ENCODE measurements at places on chromosomes 3 and 15.
A peak's percentile ranks its signal among the peaks of the same experiment; 100 is the strongest.

- DNase-seq = no peak
These were observed 411.1 kb upstream of the RGMA start for GRCh38 chr15:93500155-93500554.

GRCh38 chr15:39468828-39469227 is 112.1 kb upstream of the THBS1 start:
- no peak for DNase-seq

DNA sequence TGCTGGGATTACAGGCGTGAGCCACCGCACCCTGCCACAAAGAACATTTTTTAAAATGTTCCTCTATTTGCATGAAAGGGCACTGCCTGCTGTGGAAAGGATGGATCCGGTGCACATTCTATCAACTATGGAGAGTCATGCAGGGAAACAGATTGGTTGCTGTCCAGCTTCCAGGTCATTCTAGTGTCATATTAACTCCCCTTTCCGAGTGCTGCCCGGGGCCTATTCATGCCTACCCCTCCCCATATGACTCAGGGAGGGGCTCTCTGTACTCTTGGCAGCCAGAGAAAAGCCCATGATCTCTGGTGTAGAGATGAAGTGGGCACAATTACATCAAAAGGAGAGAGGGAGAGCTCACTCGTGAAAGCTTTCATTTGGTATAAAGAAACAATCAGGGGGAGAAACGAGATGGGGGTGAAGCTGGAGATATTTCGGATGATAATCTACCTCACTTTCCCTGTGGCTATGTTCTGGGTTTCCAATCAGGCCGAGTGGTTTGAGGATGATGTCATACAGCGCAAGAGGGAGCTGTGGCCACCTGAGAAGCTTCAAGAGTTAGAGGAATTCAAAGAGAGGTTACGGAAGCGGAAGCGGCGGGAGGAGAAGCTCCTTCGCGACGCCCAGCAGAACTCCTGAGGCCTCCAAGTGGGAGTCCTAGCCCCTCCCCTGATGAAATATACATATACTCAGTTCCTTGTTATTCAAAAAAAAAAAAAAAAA is 16.1 kb upstream of the AHSG start:
- no peak for DNase-seq

- DNase-seq = no peak
These were observed 6.9 kb upstream of the PCSK6 start for GRCh38 chr15:101496198-101496986.

DNA sequence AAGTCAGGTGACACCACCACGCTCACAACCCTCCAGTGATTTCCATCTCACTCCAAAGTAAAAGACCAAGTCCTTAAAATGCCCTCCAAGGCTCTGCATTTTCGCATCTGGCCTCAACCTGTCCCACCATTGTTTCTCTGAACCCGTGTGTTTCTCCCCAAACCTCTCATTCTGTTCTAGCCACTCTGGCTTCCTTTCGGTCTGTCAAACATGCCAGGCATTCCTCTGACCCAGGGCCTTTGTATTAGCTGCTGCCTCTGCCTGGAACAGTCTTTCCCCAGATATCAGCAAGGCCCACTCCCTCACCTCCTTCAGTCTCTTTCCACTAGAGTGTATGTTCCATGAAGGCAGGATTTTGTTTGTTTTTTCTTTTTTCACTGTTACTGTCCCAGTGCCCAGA is 16.0 kb downstream of the MAP2K5 start:
- no peak for DNase-seq

- DNase-seq = no peak
These were observed 1037.9 kb downstream of the ROBO1 start for GRCh38 chr3:78729946-78730345.

DNA sequence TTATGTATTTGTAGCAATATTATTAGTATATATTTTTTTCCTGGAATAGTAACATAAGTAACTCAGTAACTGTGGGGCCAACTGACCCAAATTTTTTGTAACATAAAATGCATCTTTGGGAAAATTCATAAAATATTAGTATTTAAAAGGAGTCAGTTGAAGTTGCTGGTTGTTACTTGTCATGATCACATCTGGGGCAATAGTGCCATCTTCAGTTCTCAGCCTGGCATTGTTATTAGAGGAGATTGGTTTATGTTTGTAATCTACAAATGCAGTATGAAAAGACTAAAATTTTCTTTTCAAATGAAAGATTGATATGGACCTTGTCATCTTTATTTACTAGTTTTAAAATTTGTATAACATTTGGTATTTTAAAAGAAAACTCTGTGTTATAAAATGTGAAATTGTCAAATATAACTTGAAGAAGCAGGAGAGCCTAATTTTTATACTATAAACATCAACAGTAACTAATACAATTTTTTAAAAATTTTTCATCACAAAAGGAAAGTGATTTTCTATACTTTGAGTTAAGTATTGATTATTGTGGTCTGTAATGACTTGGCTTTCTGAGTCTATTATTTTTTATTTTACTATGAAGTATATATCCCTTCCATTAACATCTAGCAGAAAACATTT is 38.8 kb upstream of the MLF1 start:
- no peak for DNase-seq

- no peak for DNase-seq
These were observed 108.8 kb upstream of the SLC25A36 start for GRCh38 chr3:140832883-140833282.

DNA sequence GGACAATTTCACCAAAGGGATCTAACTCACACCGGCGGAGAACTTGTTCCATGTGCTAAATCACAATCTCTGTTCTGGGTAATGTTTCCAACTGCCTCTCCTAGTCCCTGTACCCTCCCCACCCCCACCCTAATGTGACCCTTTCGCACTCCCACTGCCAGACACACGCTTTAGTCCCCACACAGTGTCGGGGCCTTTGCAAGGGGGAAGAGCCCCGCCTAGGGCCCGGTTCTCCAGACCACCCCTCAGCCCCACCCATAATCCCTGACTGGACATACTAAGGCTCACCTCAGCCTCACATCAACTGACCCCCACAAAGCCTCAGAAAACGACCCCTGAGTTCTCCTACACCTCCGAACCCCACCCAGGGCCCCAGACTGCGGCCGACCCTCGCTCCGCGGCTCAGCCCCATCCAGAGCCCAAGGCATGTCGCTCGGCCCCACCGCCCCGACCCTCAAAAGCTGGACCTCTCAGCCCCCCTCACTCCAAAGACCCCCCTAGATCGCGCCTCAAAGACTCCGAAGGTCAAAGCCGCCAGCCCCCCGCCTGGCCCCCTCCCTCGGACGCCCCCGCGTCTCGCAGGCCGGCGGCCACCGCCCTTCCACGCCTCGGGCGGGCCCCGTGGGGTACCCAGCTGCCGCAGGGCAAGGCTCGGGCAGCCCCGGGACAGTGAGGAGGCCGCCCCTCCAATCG is 72.0 kb upstream of the MAP4 start:
- DNase-seq = no peak

- no peak for DNase-seq
These were observed 131.4 kb downstream of the ROBO1 start for GRCh38 chr3:79636372-79636771.

GRCh38 chr3:187765342-187765741 is 20.1 kb upstream of the BCL6 start:
- DNase-seq = no peak

DNA sequence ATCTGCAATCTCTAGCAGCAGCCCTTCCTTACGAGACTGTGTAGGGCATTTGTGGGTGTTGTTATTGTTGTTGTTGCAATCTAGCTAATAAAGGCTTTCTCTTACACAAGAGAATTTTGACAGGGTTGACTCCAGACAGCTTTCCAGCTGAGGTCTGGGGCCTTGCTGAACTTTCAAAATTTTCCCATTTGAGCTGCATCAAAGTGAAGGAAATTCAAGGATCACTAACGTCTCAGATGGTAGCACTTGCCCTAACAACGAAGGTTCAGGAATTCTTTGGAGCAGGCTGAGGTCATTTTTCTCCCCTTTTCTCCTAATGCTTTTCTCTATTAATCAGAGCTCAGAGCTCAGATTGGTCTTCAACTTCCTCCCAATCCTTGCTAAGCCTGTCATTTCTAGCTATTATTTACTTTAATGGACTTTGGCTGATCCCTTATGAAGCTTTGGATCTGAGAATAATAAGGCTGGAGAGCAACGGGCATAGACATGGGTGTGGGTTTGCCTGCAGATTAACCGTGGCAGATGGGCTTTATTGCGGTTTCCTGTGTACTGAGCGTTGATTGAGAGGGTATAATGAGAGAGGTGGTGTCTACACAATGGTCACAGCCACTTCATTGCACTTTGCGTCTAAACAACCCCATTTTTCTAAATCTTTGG is 614.0 kb upstream of the AGTR1 start:
- DNase-seq = no peak

GRCh38 chr3:64460877-64461276 is 226.9 kb downstream of the ADAMTS9 start:
- DNase-seq = no peak

DNA sequence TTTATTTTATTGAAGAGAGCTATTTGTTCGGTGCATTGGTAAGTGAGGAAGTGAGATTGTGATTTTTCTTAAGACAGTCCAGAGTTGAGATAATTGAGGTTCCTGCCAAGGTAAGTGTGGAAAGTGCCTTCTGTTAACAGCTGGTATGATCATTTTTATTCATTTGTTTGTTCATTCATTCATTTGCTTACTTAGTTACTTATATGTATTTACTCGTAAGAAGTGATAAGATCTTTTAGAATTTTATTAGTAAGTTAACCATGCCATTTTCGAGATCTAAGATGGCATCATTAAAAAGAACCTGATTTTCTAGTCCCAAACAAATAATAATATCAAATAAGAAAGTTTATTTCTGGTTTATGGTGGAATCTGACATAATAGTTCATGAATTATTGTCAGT is 150.0 kb downstream of the GHSR start:
- no peak for DNase-seq

DNA sequence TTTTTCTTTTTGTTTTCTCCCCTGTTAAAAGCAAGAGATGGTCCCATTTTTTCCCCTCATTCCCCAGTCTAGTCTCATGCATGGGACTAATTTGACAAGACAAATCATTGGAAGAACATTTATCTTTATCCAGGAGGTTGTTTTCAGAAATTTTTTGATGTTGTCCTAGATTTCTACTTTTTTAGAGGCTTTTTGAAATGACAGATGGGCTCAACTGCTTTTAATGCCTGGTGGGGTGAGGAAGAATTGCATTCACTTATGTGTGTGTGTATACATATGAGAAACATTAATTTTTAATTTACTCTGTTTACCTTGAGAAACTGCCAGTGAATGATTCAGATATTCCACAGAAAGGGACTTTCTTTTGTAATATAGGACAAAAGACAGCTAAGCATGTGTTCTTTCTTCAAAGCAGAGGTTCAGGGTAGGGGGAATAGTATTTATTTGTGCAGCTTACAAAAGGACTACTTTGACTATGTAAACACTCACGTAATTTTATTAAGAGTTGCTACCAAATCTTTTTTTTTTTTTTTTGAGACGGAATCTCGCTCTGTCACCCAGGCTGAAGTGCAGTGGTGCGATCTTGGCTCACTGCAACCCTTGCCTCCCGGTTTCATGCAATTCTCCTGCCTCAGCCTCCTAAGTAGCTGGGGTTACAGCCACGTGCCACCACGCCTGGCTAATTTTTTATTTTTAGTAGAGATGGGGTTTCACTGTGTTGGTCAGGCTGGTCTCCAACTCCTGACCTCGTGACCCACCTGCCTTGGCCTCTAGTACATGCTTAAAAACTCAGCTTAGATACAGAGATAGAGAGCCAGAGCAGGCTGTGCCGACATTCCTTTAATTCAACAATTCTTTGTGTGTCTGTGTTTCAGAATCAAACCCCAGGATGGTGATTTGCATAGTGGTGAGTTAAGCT is 130.1 kb upstream of the RARB start:
- DNase-seq = no peak

GRCh38 chr3:156368189-156368588 is 186.7 kb downstream of the SSR3 start:
- no peak for DNase-seq

GRCh38 chr3:195200010-195200822 is 70.7 kb downstream of the XXYLT1 start:
- no peak for DNase-seq

DNA sequence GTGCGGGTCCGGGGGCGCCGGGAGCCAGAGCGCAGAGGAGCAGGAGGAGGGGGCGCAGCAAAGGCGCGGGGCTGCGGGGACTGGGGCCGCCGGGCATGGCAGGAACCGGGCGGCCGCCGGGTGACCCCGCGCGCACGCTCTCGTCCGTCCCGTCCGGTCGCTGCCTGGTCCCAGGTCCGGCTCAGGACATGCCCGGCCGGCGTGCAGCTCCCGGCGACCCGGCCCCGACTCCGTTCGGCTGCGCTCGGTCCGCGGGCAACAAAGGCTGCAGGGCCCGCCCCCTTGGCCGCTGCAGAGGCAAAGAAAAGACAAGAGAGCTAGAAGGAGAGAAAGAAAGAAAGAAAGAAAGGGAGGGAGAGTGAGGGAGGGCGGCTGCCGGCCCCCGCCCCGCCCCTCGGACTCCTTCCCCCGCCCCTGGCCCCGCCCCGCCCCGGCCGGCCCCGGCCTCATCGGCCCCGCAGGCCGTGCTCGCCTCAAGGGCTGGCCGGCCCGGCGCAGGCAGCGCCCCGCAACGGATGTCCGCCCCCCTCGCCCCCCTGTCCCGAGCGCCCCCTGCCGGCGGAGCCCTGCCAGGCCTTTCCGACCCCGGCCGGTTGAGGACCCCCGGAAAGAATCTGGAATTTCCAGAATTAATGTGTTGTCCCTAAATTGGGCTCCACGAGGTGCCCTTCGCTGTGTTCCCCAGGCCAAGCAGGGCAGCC is at the start of gene ADAMTS7:
Gene ADAMTS7 (minus strand): TSS at position 341 of the 701 bp plus-strand sequence. CDS start 244 bp downstream, at position 97.
- peak; percentile 26 for DNase-seq

GRCh38 chr15:47184003-47184907 is 533.0 kb upstream of the SEMA6D start:
- DNase-seq = no peak

GRCh38 chr3:128781164-128781563 is 55.2 kb downstream of the RAB7A start:
- DNase-seq = no peak

DNA sequence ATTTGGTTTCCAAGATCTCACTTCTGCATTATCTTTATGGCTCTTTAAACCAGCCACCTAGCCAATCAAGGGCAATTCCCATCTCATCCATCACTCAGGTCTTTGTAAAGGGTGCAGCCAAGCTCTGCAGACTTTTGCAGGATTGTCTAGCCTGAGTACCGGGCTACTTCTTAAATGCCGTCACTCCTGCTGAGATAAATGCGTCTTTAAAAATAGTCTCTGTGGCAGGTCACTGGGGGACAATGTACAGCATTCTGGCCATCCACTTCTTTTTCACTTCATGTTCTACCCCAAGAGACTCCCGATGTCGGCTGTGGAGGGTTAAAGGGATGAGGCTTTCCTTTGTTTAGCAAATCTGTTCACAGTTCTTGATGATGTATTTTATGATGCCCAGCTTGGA is 194.7 kb downstream of the SV2B start:
- DNase-seq = no peak

- no peak for DNase-seq
These were observed 688.1 kb downstream of the EPHA3 start for GRCh38 chr3:89795506-89795905.

DNA sequence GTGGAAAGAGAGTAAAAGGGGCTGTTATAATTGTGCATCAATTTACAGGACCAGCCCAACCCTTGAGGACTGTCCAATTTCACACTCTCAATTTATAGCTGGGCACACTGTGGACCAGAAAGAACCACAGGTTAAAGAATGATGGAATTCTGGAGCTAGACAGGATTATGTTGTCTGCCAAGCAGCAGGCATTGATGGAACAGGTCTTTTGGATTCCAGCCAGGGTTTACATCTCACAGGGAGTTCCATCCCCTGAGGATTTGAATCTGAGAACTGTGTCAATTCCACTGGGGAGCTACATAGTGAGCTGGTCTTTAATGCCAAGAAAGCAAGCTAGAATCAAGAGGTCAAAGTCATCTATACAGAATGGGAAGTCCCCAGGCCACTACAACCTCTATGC is 389.5 kb upstream of the WNT5A start:
- no peak for DNase-seq

GRCh38 chr3:113890256-113890900 is 51.8 kb downstream of the GRAMD1C start:
- no peak for DNase-seq
